ENCODE measurements at places on chromosomes 3 and 15. TPM values are rescaled to one million over a fixed set of nuclear protein-coding genes. Genes with fewer than 3 reads are reported as not detected.

GHRL gene
- not detected for total RNA-seq

CXCR6 gene
- not detected for total RNA-seq

SLC22A13 gene
- 0.09 TPM for total RNA-seq

UACA gene
- total RNA-seq = 157 TPM

PPP4R2 gene
- total RNA-seq = 46.8 TPM

TNNC1 gene
- 0.63 TPM for total RNA-seq

GALK2 gene
- 86.6 TPM for total RNA-seq

PAQR5 gene
- 2.8 TPM for total RNA-seq

GPR87 gene
- not detected for total RNA-seq

ZNF445 gene
- 8.8 TPM for total RNA-seq

TMEM207 gene
- total RNA-seq = not detected

SLITRK3 gene
- total RNA-seq = not detected

HEG1 gene
- 52.5 TPM for total RNA-seq

Data from bronchial smooth muscle cell (primary cell).